ENCODE measurements at places on chromosomes 6 and 20. TPM values are rescaled to one million over a fixed set of nuclear protein-coding genes. Genes with fewer than 3 reads are reported as not detected.

Gene OLIG3
- total RNA-seq: 0.05 TPM

Gene EMILIN3
- total RNA-seq: 1.5 TPM

Gene PRPH2
- total RNA-seq: 0.57 TPM

GRCh38 chr6:106462923-106463557, 102.5 kb downstream of the CRYBG1 start:
- no peak for DNase-seq

GRCh38 chr6:119116712-119117281, 38.3 kb upstream of the FAM184A start:
- no peak for DNase-seq

GRCh38 chr20:16059841-16060240, 513.4 kb downstream of the KIF16B start:
- DNase-seq: no peak

GRCh38 chr6:122676688-122677087, 66.5 kb downstream of the PKIB start:
- DNase-seq: no peak

DNA sequence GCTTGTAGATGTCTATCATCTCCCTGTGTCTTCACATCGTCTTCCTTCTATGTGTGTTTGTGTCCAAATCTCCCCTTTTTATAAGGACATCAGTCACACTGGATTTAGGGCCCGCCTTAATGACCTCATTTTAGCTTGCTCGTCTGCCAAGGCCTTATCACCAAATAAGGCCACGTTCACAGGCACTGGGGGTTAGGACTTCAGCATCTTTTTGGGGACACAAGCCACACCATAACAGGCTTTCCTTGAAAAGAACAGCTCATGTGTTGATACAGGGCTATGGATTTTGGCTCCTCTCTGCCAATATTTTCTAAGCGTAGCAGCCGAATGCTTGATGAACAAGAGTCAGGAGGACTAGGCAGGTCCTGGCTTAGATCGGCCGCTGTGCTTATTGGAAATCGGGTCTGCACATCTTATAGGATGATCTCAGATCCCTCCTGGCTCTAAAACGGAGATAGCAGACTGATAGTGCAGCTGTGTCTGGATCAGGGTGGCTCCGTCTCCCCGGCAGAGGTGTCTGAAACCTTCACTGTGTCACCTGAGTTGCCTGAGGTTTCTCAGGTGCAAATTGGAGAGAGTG, 16.2 kb upstream of the TMEM181 start:
- no peak for DNase-seq

- DNase-seq: no peak
These were observed 20.1 kb downstream of the NT5E start for GRCh38 chr6:85470023-85470410.

DNA sequence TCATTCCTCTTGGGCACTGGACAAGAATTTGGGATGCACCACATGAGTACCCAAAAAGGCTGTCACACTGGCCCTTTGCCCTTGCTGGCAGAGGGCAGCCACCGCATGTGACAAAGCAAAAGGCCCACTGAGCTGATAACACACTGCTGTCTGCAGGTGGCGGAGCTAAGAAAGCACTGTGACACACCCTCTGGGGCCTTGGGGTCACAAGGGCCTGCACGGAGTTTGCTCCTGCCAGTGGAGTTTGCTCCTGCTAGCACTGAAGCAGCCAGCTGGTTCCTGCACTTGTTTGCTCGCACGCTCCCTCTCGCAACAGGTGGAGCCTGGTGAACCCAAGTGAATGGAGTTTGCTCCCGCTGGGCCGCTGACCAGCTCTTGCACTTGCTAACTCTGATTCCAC, 132.6 kb downstream of the LCA5 start:
- no peak for DNase-seq

DNA sequence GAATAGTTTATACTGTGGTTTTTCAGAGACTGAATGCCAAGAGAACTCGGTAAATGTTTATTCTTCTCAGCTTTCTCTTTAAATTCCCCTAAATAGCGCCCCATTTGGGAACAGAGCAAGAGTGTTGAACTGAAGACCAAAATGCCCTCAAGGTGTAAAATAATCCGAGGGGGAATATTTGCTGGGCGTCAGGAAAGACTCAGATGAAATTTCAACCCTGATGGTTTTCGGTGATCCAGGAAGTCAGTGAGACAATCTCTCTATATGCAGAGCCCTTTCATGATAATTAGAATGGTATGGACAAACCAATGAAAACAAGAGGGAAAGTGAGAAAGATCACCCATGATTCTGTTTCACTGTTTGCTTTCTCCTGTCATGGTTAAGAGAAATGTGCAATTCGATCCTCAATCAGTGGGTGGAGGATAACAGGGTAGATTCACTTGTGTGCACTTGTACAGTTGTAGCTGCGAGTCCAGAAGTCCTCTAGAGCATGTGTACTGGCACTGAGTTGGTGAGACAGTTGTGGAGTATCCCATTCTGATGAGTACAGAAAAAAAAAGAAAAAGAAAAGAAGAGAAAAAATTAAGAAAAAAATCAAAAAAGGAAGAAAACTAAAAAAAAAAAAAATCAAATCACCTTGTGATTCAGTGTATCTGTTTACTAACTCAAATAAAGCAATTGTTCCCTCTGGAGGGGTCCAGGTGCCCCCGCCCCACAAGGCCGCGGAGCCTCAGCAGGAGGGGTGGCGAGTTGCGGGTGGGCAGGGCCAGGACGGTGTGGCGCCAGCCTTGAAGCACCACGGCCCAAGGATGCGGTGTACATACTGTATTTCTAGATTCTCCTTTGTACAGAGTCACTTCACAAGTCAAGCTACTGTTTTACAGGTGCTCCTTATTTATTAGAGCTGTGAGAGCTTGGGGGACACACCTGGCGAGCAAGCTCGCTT, 164.9 kb downstream of the SCML4 start:
- no peak for DNase-seq
